ENCODE measurements at places on chromosomes 5 and 9. TPM values are rescaled to one million over a fixed set of nuclear protein-coding genes. Genes with fewer than 3 reads are reported as not detected.

PCDHA9 gene
- 0.59 TPM for total RNA-seq

INSL4 gene
- 0.54 TPM for total RNA-seq

MYMK gene
- not detected for total RNA-seq

ATG10 gene
- total RNA-seq = 10.0 TPM

ZBTB5 gene
- total RNA-seq = 5.3 TPM

PPIC gene
- 43.9 TPM for total RNA-seq

ASS1 gene
- total RNA-seq = 40.3 TPM

ESM1 gene
- not detected for total RNA-seq

PCDHGB6 gene
- 13.4 TPM for total RNA-seq

PRR7 gene
- 25.2 TPM for total RNA-seq

SLC34A1 gene
- total RNA-seq = 0.64 TPM

DNA sequence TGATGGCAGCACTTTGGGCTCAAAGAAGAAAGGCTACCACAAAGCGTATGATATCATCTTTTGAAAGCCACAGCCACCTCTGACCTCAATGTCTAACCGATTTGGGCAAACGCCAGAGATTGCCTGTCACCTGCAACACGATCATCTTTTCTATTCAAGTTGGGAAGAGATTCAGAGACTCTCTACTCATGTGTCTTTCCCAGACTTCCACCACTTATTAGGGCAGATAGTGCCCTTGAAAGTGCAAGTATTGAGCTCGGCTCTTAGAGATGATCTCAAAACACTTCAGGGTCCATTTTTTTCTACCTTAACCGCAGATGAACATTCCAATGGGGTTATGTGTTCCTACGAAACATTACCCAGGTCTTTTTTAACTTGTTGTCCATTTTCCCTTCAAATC lies 213.7 kb downstream of the DRD1 start:
- DNase-seq = no peak

GRCh38 chr9:20524776-20525175 lies 97.5 kb downstream of the MLLT3 start:
- DNase-seq = peak; percentile 9

DNA sequence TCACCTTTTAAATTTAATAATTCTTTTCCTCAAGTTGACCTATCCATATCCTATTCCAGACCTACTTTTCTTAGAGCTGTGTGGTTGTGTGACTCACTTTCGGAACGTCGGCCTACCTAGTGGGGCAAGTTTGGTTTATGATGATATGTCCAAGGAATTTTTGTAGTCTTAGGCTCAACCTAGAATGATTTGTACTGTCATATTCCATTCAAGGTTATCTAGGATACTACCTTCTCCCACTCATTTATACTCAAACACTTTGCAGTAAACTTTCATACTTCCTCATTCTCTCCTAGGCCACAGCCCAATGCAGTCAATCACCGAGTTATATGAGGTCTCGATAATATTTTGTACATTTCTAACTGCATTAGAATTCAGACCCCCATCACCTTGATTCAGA lies 61.9 kb downstream of the PIK3R1 start:
- DNase-seq = peak; percentile 45

DNA sequence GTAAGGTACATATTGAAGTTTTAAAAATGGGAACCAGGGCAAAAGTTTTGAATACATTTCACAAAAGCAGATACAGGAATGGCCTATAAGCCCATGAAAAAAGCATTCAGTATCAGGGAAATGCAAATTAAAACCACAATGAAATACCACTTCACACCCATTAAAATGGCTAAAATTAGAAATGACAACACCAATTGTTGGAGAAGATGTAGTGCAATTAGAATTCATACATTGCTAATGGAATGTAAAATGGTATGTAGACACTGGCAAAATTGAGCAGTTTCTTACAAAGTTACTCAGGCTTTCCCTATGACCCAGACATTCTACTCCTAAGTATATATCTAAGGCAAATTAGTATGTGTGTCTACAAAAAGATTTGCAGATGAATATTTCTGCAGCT lies 34.2 kb downstream of the CDC14B start:
- no peak for DNase-seq

GRCh38 chr5:31095796-31096195 lies 97.7 kb upstream of the CDH6 start:
- no peak for DNase-seq

DNA sequence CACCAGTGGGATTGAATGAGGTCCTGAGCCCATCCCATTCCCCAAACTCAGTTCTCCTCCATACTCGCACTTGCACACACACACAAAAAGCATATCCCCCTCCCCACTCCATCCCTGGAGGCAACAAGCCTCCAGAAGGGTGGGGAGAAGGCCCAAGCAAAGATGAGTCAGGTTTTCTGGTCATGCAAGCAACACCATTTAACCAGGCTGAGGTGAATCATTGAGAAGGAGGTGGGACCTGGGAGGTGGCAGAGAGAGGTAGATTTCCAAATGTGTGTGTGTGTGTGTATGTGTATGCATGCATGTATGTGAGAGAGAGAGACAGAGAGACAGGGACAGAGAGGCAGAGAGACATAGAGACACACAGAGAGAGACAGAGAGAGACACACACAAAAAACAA lies 185.2 kb upstream of the TRIM32 start:
- no peak for DNase-seq

DNA sequence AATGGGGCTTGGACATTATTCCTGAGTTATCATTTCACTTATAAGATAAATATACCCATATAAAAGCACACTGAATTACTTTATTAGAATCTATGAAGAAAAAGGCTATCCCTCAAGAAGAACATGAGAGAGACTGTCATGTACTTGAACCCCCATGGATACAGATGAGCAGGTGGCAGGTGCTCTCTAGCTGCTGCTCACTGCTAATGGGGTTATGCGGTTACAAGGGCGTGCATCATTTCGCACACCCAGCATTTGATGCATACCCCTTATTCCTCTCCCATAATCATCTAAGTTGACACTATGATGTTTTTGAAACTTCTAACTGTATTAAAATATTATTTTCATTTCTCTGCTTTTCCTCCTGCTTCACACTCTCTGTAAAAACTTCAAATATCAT lies 16.4 kb downstream of the ITK start:
- DNase-seq = no peak

- no peak for DNase-seq
These were observed 333.6 kb upstream of the DAB2 start for GRCh38 chr5:39758426-39758825.

DNA sequence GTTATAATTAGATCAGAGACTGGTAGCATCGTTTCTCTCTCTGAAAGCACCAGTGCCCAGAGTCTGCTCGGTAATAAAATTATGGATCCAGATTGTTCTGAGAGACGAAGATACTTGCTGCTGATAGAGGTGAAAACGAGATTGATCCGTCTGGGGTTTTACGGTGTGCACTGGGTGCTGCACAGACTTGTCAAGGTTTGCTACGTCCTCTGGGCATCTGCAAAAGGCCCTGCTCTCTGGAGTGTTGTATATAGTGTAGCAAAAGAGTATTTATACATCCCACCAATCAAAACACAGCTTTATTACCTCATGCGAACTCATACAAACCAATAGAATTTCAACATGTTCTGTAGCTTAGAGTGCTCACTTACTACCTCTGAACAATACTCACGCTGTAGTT lies 219.3 kb downstream of the PBX3 start:
- DNase-seq = no peak

DNA sequence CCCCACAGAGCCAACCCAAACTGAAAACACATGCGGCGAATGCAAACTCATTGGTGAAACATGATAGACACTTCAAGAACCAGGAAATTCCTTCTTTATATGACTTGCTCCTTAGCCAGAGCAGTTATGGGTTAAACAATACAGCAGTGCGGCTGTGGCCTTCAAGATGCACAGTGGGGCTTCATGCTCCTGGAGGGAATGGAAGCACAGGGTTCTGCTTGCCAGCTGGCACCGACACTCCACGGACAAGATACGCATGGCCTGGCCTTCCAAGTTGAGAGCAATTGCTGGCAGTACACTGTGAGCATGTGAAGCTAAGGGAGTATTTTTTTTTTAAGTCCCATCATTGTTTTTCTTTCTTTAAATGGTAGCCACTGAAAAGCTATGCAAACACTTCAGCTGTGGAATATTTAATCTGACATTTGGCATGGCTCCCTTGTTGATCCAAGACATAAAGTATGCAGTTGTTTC lies 451.6 kb upstream of the CD180 start:
- DNase-seq = peak; percentile 32

DNA sequence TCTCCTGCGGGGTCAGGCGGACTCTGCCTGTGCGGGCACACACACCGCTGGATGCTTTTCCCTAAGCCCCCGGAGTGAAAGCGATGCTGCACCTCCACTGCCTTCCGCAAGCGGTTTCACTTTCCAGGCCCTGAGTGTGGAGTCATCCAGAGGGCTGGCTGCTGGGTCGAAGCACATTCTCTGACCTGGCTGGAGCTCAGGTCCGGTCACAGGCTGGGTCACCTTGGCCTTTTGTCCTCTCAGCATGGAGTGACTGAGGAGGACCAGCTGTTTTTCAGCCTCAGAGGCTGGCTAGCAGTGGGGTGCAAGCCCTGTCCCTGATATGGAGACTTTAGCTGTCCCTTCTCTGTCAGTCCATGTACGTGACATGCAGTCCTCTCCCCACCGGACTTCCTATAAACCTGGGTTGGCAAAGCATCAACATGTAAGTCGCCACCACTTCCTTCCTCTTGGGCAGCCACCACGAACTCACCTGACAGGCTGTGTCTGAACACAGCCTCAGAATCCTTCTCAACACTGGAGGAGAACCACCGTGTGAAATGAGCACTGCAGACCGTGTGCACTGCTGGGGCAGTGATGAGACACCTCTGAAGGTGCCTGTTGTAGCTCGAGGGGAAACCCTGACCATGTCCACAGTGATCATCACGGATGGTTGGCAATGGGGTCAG lies 51.3 kb downstream of the GADD45G start:
- no peak for DNase-seq

DNA sequence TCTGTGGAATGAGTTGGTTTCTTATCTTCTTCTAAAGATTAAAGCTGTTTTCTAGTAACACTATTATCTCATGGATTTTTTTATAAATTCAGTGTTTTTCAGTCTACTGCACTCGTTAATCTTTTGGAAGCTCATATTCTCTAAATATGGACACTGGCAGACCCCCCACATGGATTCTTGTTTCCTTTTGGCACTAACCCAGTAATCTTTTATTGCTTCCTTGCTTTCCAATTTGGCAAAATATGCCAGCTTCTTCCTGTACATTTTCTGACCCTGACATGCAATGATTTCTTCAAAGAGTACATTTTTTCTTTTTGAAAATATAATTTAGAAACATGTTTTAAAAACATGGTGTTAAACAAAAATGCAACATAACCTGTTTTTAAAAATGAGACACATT lies 474.2 kb upstream of the FTMT start:
- DNase-seq = no peak

- DNase-seq = no peak
These were observed 357.7 kb downstream of the NPR3 start for GRCh38 chr5:33068786-33069185.

GRCh38 chr5:122412966-122413365 lies 100.9 kb downstream of the SNCAIP start:
- no peak for DNase-seq

DNA sequence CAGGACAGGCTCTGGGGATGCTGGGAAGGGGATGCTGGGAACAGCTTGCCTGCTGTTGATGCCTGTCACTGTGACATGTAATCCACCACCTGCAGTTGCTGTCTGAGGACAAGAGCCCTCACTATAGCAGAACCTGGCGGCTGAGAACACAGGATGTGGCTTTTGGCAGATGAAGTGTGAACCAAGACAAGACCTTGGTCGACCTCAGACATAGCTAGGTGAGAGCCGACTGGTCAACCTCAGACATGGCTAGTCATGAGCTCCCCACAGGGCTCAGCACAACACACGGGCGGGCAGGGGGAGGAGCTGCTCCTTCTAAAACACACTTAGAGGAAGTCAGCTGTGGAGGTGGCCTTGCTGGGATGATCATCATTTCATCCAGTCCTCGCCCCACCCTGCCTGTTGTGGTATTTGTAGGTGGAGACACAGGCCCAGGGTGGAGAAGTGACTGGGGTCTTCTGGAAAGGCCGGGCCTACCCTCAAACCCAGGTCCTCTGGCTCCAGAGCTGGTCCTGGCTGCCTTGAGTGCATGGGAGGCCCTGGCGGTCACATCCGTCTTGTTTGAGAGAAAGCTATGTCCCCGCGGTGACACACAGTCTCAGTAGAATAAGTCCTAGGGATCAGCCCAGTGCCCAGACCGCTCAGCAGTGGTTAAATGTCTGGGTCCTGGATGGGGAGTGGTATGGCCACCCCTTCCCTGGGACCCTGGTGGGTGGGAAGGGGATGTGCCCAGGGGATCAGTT lies 6.1 kb downstream of the SUSD3 start:
- DNase-seq = no peak

- no peak for DNase-seq
These were observed 480 bp upstream of the CCDC69 start for GRCh38 chr5:151224372-151224771.

GRCh38 chr9:6984941-6985578 lies 227.3 kb downstream of the KDM4C start:
- no peak for DNase-seq

DNA sequence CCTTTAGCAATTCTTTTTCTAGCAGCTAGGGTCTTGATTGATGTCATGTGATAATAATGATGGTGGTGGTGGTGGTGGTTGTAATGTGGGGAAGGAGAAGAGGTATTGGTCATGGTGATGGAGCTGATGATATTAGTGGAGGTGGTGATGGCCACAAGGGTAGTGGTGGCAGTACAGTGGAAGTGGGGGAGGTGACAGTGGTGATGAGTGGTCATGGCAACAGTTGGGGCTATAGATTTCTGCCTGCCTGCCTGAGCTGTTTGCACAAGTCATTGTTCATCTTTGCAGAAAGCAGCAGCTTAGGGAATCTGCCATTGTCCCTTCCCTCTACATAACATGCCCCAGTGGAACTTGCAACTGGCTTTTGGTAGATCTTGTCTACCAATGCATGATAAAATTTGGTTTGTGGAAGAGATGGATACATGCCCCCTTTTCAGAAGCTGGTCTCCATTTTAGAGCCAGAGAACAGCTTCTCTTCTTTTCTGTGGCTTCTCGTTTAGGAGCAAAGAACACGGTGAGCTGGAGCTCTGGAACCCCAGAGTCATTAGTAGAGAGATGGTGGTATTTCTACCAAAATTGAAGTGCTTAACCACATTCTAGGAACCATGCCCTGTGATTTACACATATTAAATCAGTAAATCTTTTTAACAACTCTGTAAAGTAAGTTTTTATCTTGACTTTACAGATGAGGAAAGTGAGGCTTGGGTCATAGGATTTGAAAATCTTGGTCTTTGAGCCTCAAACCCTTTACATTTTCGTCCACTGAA lies 100.3 kb downstream of the AOPEP start:
- no peak for DNase-seq

DNA sequence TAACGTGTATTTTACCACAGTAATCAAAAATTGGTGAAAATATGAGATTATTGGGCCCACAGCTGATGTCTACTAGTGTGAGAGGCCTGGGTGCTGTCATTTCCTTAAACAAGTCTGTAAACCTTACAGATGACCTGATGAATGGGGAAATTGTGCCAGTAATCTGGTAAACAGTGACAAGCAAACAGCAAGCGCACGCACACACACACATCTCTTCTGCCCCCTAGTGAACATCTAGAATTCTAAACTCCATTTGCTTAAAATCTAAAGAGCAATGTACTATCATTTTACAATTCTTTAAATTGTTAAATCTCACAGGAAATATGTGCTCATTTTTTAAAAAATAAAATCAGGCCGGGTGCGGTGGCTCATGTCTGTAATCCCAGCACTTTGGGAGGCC lies 7.5 kb upstream of the RAPGEF1 start:
- peak; percentile 17 for DNase-seq

GRCh38 chr5:91106842-91107511 lies 276.1 kb downstream of the ARRDC3 start:
- DNase-seq = no peak

- no peak for DNase-seq
These were observed 3.5 kb downstream of the LECT2 start for GRCh38 chr5:135951257-135951656.

Measured in Calu3 (cell line).